ENCODE measurements at places on chromosomes 2 and 18. TPM values are rescaled to one million over a fixed set of nuclear protein-coding genes. Genes with fewer than 3 reads are reported as not detected.

Gene KCNF1
- total RNA-seq: 24.5 TPM

Gene CREG2
- 10.0 TPM for total RNA-seq

Gene MATN3
- 13.7 TPM for total RNA-seq

Gene SCN7A
- not detected for total RNA-seq

Gene ATOH8
- 7.1 TPM for total RNA-seq

Gene RTP5
- not detected for total RNA-seq

Gene RESP18
- not detected for total RNA-seq

Gene SETBP1
- 0.58 TPM for total RNA-seq

Gene IL37
- not detected for total RNA-seq

Gene REG3G
- not detected for total RNA-seq
